Dorsolateral prefrontal cortex (tissue), 122 donors: ENCODE measurements at places on chromosomes 12 and 14. TPM values are rescaled to one million over a fixed set of nuclear protein-coding genes. Genes with fewer than 3 reads are reported as not detected.

SPIC gene
- not detected for total RNA-seq

ARMH4 gene
- total RNA-seq = 33.8 TPM

RAPGEF3 gene
- 108 TPM for total RNA-seq

PAX9 gene
- total RNA-seq = not detected

ZNF740 gene
- 54.3 TPM for total RNA-seq

MLXIP gene
- 62.2 TPM for total RNA-seq

TMEM253 gene
- total RNA-seq = 0.62 TPM

CCDC175 gene
- total RNA-seq = 5.5 TPM

RILPL1 gene
- 29.7 TPM for total RNA-seq

OVCH1 gene
- 2.1 TPM for total RNA-seq

LRIG3 gene
- total RNA-seq = 8.3 TPM

DPY19L2 gene
- 42.5 TPM for total RNA-seq

NAV3 gene
- 83.9 TPM for total RNA-seq

LMNTD1 gene
- total RNA-seq = 4.2 TPM

SPTLC2 gene
- 47.1 TPM for total RNA-seq

OR6C2 gene
- total RNA-seq = not detected
